ENCODE measurements at places on chromosomes 16 and 17.

- no peak for DNase-seq
These were observed 10.7 kb downstream of the CRHR1 start for GRCh38 chr17:45794840-45795239.

GRCh38 chr17:48426019-48426665, 3.9 kb downstream of the SKAP1 start:
- DNase-seq = no peak

DNA sequence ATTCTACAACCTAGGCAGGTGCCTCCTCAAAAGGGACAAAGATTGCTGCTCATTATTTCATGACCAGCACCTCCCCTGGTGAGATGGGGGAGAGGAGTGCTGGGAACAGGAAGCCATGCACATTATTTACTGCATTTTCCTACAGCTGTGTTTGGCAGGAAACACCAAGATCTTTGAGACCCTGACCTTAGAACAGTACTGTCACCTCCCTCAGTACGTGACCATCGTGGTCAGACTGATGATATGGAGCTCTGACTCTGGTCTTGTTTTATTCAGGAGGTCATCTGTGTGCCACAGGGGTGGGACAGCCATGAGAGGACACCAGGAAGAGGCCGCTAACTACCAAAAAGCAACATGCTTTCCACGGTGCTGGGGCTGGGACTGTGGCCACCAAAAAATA, 37.4 kb downstream of the USP22 start:
- no peak for DNase-seq

GRCh38 chr16:23225634-23226033, 43.1 kb downstream of the SCNN1G start:
- DNase-seq = no peak

GRCh38 chr17:17808706-17809432, 27.9 kb downstream of the SREBF1 start:
- no peak for DNase-seq

GRCh38 chr17:61331178-61331577, 68.5 kb upstream of the TBX2 start:
- no peak for DNase-seq

All from HS-5 (cell line).